Activated CD4-positive, alpha-beta T cell treated with anti-CD3 and anti-CD28 coated beads for 24 hours (primary cell): ENCODE measurements at places on chromosomes 2 and 18.

DNA sequence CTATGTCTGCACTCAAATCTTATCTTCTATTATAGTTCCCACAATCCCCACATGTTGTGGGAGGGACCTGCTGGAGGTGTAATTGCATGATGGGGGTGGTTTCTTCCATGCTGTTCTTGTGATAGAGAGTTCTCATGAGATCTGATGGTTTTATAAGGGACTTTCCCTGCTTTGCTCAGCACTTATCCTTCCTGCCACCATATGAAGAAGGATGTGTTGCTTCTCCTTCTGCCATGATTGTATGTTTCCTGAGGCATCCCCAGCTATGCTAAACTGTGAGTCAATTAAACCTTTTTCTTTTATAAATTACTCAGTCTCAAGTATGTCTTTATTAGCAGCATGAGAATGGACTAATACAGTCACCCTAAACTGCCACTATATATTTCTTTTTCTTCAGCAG lies 79.1 kb downstream of the SH3YL1 start:
- DNase-seq, result no peak

- DNase-seq, result no peak
Observed at GRCh38 chr2:129977986-129978385, 1.5 kb upstream of the RAB6C start.

DNA sequence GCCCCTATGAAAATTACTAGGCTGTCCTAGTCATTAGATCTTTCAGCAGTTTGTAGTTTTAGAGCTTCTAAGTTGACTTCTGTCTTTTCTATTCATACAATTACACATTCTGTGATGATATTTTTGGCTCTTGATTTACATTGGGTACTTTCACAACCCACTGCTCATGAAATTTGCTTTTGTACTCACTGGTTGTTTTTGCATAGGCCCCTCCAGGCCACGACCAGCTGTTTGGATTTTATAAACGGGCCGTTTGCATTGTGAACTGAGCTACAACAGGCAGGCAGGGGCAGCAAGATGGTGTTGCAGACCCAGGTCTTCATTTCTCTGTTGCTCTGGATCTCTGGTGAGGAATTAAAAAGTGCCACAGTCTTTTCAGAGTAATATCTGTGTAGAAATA lies 193.8 kb downstream of the RPIA start:
- DNase-seq, result no peak

DNA sequence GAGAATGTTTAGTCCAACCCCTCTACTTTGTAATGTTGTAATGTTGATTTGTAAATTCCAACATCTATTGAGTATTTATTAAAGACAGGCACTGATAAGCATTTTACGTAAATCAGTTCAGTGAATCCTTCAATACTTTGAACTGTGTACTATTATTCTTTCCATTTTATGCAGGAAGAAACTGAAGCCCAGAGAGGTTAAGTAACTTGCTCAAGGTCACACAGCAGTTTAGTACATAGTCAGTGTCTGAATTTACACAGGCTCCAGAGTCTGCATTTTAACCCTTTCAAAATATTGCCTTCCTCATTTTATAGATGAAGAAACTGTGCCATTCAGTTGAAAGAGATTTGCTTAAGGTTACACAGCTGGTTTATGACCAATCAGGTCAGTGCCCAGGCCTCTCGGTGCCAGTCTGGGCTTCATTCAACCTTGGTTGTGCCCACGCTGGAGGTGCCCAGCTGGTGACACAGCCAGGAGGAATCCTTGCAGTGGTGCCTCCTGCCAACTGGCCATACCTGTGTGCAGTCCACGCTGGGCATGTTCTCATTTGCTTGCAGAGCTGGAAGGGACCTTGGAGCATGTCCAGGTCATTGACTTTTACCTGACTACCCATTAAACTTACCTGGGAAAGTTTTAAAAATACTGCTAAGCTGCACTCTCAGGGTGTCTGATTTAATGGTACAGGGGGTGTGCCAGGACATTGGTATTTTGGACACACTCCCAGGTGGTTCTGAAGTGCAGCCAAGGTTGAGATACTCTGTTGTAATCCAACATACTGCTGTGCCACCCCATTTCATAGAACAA lies 74.3 kb upstream of the CYRIA start:
- no peak for DNase-seq

- no peak for DNase-seq
Observed at GRCh38 chr2:38948995-38949394, 59.3 kb downstream of the ARHGEF33 start.
